ENCODE measurements at places on chromosomes 5 and 9.

GRCh38 chr5:42267091-42267490 is 156.1 kb upstream of the GHR start:
- no peak for DNase-seq

- DNase-seq, result no peak
Observed at GRCh38 chr5:58259685-58260152, 200.2 kb downstream of the PLK2 start.

DNA sequence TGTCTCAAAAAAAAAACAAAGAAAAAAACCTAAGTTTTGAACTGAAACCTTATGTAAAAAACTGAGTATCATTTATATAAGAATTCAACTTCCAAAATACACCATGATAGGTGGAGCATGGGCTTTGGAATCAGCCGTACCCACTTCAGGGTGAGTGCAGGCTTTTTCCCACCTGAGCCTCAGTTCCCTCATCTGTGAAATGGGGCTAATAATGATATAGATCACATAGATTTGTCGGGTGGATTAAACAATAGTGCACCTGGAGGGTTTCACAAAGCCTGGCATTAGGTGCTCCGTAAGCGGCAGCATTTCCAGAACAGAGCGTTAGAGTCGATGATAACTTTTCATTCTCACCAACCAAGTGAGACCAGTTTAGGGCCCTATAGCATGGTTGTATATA is 91.9 kb downstream of the CYFIP2 start:
- no peak for DNase-seq

- DNase-seq, result no peak
Observed at GRCh38 chr5:40689438-40689837, 9.7 kb downstream of the PTGER4 start.

DNA sequence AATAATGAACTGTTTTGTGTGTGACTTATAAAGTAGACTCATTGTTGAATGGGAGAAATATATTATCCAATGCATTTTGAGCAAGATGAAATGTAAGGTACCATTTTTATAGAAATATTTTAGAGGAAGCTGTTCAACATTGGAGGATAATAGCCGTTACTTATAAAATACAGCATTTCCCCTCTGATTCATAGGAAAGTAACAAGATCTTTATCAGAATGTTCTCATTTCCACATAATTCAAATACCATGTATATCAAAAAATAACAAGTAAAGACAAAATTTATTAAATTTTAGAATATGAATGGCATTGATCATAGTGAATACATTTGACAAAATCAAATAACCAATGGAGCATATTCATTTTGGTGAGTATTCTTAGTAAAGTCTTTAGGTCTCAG is 346.7 kb upstream of the PTGER4 start:
- no peak for DNase-seq
